Stimulated activated CD8-positive, alpha-beta memory T cell treated with anti-CD3 and anti-CD28 coated beads, Interleukin-12 subunit alpha, Interleukin-12 subunit beta, amount 100 ng/mL, for 1 hour (primary cell): ENCODE measurements at places on chromosomes 7 and 10.

GRCh38 chr10:6233725-6234277 lies 31.1 kb downstream of the PFKFB3 start:
- no peak for DNase-seq

GRCh38 chr10:7121154-7121797 lies 289.6 kb downstream of the SFMBT2 start:
- DNase-seq: peak; percentile 47

GRCh38 chr10:76149182-76149581 lies 717.8 kb downstream of the LRMDA start:
- DNase-seq: no peak

DNA sequence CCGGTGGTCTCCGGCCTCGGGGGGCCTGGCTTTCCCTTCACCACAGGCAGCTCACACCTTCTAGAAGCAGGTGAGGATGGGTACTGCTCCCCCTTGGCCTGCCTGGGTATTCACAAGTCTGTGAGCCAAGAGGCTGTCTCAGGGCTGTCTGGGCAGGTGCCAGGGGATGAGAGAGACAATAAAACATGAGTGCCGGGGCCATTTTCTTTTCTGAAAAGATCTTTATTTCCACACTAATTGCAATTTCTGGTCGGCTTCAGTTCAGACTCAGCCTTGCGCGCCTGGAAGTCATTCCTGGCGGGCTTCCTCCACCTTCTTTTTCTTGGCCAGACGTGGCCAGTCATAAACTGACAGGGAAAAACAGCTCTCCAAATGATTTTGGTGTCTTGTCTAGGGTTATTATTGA lies 171.2 kb downstream of the ARHGAP12 start:
- DNase-seq: no peak

GRCh38 chr10:88892222-88892967 lies 12.3 kb downstream of the STAMBPL1 start:
- DNase-seq: no peak

- DNase-seq: no peak
Observed at GRCh38 chr7:28466341-28466740, 54.0 kb downstream of the CREB5 start.

DNA sequence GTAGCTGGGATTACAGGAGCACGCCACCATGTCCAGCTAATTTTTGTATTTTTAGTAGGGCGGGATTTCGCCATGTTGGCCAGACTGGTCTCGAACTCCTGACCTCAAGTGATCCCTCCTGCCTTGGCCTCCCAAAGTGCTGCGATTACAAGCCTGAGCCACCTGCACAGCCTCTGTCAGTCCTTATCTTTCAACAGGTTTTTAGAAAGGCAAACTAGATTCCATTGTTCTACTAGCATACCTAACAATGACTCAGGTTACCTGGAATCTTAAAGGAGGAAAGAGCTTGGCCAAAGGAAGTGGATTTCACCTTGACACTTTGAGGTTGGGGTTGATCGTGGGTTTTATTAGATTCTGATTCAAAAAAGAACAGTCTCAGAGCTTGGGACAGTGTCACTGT lies 3.2 kb downstream of the ABCC2 start:
- DNase-seq: no peak

DNA sequence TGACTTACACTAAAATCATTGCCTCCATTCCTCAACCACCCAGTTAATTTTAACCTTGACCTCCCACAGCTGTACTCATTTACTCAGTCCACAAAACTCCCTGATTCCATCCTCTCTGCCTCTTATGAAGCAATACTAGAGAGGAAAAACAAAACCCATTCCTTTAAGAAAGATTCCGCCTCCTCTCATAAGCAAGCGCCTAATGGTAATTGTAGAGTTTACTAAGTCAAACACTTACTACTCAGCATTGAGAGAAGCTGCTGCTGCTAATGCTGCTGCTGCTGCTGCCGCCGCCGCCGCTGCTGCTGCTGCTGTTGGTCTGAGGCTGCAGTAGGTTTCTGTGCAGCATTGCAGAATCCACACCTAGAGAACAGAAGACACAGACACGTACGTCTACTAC lies 2.1 kb upstream of the ADD3 start:
- DNase-seq: no peak

DNA sequence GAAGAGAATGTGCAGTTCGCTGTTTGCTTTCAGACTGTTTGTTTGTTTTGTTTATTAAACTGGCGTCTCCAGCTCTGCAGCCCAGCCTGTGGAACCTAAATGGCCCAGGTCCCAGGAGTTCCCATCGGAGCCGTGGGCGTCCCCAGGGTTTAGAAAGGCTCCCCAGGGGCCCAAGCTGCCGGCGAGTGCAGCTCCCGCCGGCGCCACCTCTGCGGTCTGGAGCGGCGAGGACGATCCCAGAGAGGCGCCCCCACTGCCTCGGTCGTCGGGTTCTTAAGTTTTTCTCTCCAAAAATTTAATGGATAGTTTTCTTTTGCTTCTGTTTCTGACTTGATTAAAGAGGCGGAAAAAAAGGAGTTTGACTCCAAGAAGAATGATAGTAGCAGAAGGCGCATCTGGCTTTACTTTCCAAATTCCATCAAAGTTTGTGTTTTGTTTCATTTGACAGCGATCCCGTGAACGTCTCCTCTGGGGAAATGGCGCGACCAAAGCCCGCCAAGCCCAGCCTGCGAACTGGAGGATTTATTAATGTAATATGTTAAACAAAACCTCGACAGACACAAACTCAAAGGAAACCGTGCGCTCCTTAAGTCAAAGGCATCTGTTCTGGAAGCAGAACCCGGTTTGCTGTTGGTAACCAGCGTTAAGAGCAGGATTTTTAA lies 718 bp upstream of the FZD1 start:
- DNase-seq: no peak
